Germinal center (tissue), 1 donor: ENCODE measurements at places on chromosomes 5 and 9.

DNA sequence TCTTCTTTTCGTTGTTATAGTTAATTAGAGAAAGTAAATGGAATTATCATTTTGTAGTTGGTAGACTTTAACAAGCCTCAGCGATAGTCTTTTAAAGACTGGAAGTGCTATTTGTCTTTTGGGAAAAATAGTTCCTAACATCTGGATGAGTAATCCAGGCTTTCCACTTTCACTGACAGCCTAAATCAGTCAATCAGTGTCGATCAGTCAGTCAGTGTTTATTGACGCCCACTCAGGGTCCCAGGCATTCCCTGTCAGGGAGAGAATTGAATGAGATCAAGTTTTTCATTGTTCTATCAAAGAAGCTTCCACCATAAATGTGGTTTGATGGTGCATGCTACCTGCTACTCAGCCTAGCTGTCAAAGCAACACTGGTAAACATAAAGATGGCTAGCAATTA, 2.6 kb downstream of the ABL1 start:
- no peak for DNase-seq

GRCh38 chr9:79201636-79202035, 370.1 kb upstream of the TLE4 start:
- no peak for DNase-seq

DNA sequence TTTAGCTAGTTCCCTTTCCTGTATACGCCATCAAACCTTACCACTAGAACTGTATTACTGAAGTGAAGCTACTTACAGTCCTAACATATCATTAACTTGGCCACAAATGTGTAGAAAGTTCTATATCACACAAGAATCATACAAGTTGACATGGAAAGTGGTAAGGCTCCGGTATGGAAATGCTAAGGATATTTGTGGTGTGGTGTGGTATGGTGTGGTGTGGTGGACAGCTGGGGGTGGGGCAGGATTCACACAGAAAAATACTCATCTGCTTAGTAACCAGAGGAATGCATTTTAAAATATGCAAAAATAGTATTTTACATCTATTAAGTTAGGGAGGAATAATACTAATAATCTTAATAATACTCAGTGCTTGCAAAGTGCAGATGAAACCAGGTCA, 69.4 kb downstream of the TRPC7 start:
- no peak for DNase-seq

DNA sequence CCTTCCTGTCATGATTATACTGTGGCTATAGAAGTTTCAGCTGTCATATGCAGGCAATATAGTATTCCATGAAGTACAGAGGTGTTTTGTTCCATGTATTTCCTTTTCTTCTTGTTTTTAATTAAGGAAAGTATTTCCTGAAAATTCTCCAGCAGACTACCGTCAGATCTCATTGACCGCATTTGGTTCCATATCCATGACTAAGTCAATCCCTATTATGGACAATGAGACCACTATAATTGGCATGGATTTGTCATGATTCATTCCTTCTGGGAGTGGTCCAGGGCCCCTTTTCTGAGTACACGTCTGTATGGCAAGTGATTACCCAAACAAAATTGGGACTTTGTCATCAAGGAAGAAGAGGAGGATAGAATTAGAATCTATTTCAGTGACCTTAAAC, 283.2 kb upstream of the CLINT1 start:
- DNase-seq = no peak

DNA sequence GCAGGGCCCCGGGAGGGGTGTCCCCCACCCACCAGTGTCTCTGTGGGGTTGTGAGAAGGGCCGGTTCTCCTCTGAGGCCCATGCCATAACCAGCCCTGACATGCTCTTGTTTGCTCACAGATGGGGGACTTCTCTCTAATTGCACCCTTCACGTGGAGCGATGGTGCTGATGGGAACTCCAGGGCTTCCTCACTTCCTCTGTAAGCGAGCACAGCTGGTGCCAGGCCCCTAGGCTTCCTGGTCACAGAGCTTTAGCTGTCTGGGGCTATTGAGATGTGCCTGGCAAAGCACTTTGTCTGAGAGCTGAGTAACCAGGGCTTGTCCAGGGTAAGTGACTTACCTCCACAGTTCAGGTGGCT, 36.4 kb downstream of the PHF2 start:
- DNase-seq = no peak

DNA sequence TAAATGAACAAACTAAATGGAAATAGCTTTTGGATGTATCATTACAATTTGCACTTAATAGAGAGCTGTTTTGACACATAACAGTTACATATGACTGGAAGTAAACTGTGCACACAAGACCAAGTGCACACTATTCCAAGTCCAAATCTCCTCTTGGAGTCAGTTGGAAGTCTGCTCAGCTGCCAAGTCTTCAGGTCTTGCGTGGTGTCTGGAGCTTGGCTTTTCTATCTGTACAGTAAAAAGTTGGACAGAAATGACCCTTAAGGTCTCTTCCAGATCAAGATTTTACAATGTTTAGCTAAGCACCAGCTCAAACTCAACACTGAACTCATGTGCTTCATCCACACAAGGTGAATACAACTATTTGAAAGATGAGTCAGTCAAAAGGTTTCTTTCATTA, 456.9 kb downstream of the RASEF start:
- DNase-seq = no peak

DNA sequence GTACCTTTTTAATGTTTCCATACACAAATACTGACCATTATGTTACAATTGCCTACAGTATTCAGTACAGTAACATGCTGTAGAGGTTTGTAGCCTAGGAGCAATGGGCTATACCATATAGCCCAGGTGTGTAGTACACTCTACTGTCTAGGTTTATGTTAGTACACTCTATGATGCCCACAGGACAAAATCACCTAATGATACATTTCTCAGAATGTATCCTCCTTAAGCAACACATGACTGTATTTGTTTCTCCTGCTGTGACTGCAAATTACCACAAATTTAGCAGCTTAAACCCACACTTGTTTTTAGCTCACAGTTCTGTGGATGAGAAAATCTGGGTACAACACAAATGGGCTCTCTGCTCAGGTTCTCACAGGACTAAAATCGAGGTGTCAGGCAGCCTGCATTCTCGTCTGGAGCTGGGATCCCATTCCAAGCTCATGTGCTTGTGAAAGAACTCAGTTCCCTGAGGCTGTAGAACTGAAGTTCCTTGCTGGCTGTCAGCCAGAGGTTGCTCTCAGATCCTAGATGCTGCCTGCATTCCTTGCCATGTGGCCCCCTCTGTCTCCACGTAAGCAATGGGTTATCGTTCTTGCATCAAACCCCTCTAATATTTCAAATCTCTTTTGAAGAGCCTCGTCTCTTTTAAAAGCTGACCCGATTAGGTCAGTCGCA, 38.6 kb upstream of the PIK3R1 start:
- no peak for DNase-seq

GRCh38 chr5:116518423-116518822, 56.2 kb downstream of the SEMA6A start:
- no peak for DNase-seq

DNA sequence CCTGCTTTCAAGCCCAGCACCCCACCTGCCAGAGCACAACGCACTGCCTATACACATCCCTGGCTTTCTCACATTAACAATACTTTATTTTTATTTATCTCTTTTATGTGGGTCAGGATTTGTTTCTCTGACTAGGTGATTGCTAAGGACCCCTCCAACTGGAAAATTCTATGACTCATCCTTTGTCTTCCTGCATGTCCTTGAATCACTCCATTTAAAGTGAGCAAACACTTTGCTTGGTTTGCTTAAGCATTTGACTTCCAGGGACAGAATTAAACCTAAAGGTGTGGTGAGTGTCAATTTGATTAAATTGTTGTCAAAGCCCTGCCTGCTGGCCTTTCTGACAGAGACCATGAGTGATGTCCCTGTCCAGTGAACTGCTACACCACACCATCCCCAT, 536.5 kb upstream of the BRINP1 start:
- DNase-seq = no peak

- no peak for DNase-seq
Measured at GRCh38 chr5:77171141-77171910, 39.2 kb upstream of the PDE8B start.

GRCh38 chr5:170848033-170848432, 13.8 kb upstream of the RANBP17 start:
- DNase-seq = no peak

DNA sequence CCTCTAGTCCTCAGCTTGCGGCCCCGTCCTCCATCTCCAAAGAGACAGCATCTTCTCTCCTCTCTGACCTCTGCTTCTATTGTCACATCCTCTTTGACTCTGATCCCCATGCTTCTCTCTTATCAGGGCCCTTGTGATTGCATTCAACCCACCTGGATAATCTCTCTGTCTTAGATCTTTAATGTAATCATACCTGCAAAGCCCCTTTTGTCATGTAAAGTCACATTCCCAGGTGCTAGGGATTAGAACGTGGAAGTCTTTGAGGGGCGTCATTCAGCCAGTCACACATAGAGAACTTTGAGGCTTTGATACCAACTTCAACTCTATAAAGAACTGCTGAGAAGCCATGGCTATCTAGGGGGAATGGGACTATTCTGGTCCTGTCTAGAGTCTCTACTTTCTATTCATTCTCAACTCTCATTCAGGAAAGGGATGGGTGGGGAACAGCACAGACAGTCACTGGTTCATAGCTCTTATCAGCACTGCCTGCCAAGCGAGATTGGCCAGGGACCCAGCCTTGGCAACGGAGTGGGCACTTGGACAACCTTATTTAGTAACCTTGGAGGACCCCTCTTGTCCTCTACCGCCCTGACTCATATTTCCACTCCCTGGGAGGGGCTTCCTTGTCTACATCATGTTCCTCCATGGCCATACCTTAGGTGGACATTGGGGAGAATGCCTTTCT, 29.0 kb downstream of the TAS2R1 start:
- no peak for DNase-seq

DNA sequence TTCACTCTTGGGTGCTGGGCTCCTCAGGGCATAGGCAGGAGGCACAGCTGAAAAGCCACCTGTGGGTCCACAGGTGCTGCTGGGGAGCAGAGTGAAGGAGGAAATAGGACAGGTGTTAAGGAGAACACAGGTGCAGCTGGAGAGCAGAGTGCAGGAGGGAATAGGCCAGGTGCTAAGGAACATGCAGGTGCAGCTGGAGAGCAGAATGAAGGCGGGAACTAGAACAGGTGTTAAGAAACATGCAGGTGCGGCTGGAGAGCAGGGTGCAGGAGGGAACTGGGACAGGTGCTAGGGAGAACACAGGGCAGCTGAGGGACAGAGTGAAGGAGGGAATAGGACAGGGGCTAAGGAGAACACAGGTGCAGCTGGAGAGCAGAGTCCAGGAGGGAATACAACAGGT, 43.8 kb upstream of the PLEKHG4B start:
- DNase-seq = no peak

DNA sequence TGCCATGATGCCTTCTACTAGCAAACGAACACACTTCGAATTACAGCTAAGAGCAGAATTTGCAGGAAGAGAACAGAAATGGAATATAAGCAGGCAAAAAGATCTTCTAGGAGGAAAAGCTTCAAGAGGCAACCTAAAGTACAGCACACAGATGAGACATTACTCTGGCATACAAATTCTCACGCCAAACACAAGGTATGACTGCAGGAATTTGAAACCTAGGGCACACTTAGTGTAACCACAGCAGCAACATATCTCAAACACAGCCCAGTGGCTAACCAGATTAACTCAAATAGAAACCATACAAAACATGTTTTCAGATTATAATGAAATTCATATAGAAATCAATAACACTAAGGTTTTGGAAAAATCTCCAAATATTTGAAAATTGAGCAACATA, 481.0 kb upstream of the RGMB start:
- no peak for DNase-seq

DNA sequence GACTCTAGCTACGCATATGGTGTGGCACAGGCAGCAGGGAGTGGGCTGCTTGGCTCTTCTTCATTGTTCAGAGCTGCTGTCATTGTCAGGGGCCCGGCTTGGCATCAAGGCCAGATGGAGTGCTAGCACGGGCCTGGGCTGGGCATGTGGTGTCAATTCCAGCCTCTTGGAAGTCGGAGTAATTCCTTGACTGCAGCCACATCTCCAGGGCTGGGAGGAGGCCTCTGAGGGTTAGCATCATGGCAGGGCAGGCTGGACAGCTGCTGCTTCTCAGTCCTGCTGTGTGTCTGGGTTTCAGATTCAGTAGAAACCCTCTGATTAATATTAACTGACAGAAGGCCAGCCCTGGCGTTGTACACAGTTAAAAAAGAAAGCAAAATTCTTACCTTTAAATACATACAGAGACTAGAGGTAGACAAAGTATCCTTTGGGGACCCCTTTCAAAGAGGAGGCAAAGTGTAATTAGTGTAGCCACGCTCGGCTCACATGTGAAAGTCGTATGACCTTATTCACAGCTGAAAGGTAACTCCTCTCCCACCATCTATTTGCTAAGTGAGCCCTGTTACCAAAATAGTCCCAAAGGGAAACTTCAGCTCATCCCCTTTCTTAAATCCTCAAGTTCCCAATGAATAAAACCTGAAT, 126.4 kb downstream of the DOCK2 start:
- DNase-seq = no peak
